Vagina (tissue), 2 donors: ENCODE measurements at places on chromosomes 4 and X.

DNA sequence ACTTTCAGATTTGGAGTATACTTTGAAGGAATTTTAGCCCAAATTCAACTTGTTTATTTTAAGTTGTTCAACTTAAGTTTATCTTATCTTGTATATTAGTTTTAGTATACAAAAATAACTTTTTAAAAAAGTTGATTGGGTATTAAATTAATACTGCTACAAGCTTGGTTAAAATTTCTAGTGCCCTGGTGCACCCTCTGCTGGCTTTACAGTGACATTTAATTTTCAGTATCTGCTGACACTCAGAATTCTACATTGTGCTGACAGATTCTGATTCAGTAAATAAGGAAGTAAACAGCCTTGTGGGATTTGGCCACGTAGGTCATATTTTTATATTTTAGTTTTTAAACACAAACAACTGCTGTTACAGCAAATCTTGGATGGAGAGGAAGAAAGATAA lies 2.9 kb downstream of the EDA start:
- DNase-seq, result no peak

GRCh38 chr4:72997409-72997808 lies 72.1 kb downstream of the COX18 start:
- DNase-seq, result no peak

- DNase-seq, result no peak
These were observed 472.0 kb downstream of the IQCM start for GRCh38 chr4:149343614-149344013.

DNA sequence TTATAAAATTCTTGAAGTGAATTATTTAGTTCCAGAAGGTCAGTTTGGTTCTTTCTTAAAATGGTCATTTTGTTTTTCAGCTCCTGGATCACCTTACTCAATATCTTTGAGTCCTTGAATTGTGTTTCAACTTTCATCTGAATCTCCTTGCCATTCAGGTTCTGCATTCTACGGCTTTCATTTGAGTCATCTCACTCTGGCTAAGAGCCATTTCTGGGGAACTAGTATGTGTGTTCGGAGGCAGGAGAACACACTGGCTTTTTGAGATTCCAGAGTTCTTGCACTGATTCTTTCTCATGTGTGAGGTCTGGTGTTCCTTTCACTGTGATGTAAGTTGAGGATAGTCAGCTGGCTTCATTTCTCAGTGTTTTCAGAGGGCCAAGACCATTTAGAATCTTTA lies 708.4 kb upstream of the FRG1 start:
- no peak for DNase-seq
